Nucleus accumbens (tissue), 56 donors: ENCODE measurements at places on chromosomes 13 and 19.

DNA sequence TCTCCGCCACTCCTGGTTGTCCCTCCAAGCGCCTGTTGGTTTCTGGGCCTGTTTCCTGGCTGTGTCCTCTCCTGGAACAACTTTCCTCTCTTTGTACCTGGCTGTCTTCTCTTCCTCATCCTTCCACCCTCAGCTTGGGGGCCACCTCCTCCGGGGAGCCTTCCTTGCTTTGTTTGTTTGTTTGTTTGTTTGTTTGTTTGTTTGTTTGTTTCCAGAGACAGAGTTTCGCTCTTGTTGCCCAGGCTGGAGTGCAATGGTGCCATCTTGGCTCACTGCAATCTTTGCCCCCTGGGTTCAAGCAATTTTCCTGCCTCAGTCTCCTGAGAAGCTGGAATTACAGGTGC, 6.6 kb upstream of the TCF3 start:
- DNase-seq, result no peak

GRCh38 chr19:12055784-12056183, 3.0 kb upstream of the ZNF878 start:
- DNase-seq, result no peak

DNA sequence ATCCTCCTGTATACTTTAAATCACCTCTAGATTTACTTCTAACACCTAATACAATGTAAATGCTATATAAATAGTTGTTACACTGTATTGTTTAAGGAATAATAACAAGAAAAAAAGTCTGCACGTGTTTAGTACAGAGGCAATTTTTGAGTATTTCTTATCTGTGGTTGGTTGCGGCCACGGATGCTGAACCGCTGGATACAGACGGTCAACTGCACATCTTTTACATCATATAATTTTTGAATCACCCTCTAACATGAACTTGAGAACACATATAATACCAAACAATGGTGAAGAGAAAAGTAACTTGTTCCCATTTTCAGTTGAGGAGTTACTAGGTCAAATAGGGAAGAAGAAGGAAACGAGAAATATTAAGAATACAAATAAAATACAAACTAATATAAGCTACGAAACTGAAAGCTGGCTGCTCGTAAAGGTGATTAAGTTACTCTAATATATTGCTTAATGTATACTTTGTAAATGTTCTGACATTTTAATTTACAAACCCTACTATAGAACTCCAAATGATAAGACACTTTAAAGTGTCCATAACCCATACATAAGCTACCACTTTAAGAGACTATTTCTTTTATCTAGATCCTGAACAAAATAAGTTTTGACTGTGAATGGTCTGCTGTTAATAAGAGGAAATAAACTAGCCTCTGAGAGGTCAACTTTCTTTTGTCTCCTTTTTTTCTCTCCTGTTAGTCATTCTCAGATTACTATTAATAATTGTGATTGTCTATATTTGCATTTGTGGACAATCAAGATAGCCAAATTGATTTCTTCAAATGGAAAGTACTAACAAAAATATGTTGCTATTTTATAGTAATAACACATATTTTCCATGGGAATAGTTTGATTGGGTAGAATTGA, 457.4 kb downstream of the DIAPH3 start:
- DNase-seq, result no peak

GRCh38 chr13:58858870-58859371, 1227.4 kb downstream of the PCDH17 start:
- DNase-seq, result no peak

GRCh38 chr13:94169454-94170144, 309.9 kb downstream of the DCT start:
- DNase-seq, result no peak
